ENCODE measurements at places on chromosomes 6 and 20.
A peak's percentile ranks its signal among the peaks of the same experiment; 100 is the strongest.

GRCh38 chr6:9647599-9647998 lies 767.3 kb downstream of the TFAP2A start:
- DNase-seq: no peak

DNA sequence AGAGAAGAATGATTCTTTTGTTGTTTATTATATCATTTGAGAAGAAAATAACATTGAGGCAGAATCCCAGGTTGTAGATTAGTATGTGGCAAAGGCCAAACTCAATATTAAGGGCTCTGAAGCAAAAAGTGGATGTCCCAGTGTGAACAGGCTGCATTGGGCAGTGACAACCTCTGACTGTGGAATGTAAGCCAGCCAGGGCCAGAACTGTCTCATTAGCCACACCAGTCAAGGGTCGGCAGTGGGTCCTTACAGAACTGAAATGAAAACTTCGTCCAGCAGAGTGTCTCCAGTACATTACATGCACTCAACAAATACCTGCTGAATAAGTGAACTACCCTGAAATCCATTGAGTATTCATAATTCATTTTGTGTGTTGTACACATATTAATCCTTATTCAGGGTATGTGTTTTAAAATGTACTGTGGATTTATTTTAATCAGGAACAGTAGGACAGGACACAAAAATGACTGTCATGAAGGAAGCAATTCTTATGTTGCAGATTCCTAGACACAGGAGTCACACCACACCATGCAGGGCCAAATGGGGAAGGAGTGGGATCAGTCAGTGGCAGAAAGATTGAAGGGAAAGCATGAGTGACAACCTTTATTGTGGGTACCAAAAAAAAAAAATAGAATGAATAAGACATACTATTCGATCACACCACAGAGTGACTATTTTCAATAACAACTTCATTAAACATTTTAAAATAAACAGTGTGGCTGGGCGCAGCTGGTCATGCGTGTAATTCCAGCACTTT lies 64.9 kb upstream of the UTRN start:
- DNase-seq: no peak

- no peak for DNase-seq
Measured at GRCh38 chr20:63159826-63160640, 55.9 kb downstream of the YTHDF1 start.

GRCh38 chr6:110329714-110330436 lies 28.3 kb downstream of the METTL24 start:
- no peak for DNase-seq

GRCh38 chr6:20178327-20178726 lies 33.9 kb downstream of the MBOAT1 start:
- DNase-seq: no peak

DNA sequence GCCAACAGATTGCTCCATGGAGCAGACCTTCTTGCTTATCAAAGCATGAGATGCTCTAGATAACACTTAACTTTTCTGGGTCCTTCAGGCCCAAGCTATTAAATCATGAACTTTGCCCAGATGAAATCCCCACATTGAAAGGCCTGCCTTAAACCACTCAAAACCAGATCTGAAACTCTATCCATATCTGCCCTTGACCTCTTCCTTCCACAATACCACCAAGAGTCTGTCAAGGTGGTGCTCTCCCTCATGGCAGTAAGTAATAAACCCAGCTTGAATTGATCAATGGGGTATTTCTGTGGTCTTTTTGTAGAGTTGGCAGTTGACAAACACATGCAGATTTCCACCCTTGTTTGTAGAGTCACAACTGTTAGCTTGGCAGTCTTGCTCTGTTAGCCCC lies 135.5 kb downstream of the ISM1 start:
- DNase-seq: no peak

GRCh38 chr6:170117111-170117972 lies 173.5 kb downstream of the DLL1 start:
- no peak for DNase-seq

- DNase-seq: no peak
Measured at GRCh38 chr6:118335325-118335816, 212.7 kb upstream of the PLN start.

DNA sequence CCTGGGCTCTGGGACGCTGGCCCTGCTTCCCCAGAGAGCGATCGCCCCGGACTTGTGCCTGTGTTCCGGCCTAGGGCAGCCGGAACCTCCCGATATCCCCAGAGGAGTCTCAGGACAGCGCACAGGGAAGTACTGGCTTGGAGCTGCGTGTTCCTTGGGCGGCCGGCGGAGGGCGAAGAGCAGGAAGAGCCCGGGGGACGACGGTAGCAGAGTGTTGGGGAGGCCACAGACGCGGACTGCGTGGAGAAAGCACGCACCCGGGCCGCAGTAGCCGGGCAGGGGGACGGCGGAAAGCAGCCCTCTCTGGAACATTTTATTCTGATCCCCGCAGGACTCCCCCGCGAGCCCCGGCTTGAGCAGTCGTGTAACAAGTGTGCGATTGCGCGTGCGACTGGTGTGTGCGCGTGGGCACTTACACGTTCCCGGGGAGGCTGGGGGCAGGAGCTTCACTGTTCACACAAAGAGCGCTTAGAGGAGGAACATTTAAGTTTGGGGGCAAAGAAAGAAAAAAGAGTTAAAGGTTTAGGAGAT lies 36.1 kb downstream of the NCR2 start:
- DNase-seq: peak; percentile 22

DNA sequence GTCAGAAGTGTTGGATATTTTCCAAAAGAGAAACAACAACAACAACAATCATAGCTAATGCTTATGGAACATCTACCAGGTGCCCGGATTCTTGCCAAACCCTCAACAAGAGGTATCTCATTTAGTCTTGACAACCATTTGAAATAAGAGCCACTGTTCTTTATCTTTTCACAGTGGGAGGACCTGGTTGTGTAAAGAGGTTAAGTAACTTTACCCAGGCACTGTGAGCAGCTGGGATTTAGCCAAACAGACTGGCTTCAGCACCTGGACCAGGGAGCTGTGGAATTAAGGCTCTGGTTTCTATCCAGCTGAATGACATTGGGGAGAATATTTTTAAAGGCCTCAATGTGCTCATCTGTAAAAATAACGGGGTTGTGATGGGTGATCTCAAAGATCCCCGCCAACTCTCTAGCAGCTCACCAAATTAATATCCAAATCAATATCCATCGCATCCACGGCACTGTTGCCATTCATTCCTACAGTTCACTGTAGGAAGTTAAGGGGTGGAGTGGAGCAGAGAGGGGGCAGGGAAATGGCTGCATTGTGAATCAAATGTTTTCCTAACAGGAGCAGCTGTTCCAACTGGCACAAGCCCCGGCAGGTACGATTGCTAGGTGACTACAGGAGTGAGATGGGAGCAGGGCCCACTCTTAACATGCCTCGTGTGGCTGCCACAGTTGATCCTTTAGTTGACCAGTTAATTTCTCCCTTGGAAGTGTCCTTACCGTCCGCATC lies 61.8 kb downstream of the GCNT2 start:
- DNase-seq: no peak

- DNase-seq: no peak
Measured at GRCh38 chr20:41139227-41140093, 2.1 kb downstream of the PLCG1 start.

DNA sequence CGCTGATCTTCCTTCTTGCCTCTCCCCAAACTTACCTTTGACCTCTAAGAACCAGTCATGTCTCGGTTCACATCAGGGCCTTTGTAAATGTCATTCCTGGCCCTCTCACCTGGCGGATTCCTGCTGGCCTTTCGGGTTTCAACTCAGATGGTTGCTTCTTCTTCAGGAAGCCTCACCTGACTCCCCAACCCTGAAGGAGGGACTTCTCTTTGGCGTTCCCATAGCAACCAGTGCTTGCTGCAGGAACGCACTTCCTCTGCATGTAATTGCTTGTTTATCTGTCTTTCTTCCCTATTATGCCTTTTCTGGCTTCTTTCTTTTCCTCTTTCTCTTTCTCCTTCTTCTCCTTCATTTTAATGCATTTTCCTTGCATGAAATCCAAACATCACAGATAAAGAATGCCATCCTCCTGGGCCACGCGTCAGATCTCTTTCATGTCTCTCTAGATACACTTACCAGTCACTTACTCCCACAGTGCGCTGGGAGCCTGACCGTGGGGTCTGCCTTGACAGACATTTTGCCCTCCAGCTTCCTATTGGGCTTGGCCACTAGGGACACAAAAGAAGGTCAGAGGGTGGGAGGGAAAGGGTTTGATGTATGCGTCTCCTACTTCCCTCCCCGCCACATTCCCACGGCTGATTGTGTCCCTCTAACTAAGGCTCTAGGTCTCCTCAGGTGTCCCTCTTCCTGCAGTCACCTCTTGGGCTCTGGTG lies 295.7 kb upstream of the TSHZ2 start:
- no peak for DNase-seq
